ENCODE measurements at places on chromosomes 4 and X.

DNA sequence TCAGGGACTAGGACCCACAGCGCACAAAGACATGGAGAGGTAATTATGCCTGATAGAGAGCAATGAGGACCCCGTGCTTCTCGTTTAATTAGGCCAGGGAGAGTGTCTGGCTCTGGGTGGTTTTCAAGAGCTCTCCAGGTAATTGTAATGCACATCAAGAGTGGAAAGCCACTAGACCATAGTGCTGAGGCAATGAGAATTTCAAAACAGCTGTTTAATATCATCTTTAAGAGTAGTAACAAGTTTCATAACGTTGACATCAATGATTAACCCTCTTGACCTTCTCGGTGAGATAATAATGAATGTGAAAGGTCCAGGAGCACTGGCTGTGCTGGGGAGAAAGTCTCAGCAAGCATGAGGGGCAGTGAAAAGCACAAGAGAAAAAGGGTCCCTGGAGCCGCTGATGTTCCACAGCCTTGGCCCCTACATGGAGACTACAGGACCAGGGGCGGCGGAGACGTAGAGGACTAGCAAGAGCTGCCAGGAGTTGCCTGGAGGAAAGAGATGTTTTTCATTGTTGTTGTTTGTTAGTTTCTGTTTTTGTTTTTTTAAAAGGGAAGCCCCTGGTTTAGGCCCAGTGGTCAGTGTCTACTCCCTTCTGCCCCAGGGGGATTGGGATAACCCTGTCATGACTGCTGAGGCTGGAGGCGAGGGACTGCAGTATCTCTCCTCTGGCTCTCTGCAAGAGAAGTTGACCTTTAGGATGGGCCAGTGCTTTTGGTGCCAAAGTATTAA, 14.8 kb upstream of the CXCR3 start:
- no peak for DNase-seq

DNA sequence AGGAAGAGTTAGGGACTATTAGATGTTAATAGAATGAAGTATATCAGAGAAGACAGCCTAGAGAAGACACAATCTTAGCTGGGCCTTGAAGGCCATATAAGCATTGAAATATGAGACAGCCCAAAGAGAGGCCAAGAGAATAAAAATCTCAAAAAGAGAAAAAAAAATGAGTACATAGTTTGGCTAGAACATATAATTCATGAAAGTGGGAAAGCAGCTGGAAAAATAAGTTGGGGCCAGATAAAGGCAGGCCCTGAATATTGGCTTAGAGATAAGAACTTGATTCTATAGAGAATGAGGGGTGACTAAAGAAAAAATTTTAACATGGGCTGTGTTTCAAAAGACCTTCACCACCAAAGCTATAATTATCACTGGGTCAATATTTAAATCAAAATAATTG, 7.4 kb upstream of the UTP3 start:
- DNase-seq, result no peak

DNA sequence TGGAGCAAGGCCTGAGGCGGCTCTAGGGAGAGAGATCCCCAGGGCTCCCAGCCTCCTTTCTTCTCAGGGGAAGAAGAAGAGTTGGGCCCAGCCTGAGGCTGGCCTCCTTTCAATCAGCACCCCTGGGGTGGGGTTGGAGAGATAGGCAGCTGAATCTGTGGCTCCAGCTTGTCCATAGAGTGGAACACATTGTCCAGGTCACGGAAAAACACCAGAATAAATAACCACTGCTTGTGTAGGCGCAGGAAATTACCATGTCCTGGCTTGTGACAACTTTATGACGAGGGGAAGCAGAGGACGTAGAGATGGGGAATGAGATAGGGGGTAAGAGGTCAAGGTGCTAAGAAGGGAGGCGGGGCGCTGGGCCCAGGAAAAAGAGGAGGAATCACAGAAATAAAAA, 80.8 kb upstream of the EFNB1 start:
- DNase-seq, result no peak

- no peak for DNase-seq
These were observed 117.8 kb upstream of the NOCT start for GRCh38 chr4:138897811-138898226.

DNA sequence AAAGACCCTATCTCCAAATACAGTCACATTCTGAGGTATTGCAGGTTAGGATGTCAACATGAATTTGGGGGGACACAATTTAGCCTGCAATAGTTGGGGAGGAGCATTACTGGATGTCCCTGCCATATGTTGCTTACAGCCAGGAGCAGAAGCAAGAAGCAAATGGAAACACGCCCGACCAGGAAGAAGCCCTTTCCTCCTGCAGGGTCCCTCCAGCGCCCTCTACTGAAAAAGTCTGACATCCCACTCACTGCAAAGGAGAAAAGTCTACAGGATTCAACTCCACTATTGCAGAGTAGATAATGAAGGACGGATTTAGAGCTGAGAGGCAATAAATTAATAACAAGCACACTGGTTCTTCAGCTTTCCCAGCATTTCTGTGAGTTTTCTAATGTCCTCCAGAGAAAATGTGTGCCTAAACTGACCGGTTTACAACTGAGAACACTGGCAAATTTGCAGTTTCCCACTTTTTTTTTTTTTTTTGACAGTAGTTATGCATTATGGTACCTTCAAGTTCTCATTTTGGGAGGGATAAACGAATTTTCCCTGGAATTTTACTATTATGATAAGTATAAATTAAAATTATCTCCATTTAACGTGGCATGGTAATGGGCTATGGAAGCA, 31.7 kb downstream of the COQ2 start:
- peak; percentile 22 for DNase-seq
